ENCODE measurements at places on chromosomes 4 and X. TPM values are rescaled to one million over a fixed set of nuclear protein-coding genes. Genes with fewer than 3 reads are reported as not detected.

DNA sequence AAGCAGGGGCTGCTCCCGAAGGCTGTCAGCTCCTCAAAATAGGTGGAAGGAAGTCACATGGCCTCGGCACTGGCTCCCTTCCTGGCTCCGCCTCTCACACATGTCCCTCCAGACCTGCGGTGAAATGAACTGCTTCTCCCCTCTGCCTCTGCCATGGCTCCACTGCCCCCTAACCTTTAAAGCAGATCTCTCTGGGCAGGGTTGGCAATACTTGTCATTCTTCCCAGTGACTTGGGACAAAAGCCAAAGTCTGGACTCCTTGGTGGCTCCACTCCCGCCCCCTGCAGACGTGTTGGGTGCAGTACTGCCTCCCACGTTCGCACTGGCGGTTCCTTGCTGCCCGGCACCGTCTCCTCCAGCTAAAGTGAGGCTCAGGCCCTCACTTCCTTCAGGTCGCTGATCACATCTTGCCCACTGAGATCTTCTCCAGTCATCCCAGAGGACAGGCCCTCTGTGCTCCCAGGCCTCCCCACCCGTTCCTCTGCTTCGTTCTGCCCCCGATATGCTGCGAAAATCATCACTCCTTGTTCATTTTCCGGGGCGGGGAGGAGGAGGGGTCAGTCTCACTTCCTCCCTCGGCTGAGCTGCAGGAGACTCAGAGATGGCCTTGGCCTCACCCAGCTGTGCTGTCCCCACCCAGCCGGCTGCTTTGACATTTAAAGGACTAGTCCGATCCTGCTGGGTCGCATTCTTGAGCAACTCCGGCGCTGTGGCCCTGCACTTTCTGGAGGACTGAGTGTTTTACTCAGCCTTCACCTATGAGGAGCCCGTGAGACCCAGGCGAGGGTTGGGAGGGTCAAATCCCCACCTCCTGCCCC is 97.4 kb downstream of the PHKA2 start:
- DNase-seq, result peak; percentile 69

- DNase-seq, result no peak
Measured at GRCh38 chr4:130705023-130705422, 1609.1 kb downstream of the C4orf33 start.

EMCN gene
- total RNA-seq, result not detected

DNA sequence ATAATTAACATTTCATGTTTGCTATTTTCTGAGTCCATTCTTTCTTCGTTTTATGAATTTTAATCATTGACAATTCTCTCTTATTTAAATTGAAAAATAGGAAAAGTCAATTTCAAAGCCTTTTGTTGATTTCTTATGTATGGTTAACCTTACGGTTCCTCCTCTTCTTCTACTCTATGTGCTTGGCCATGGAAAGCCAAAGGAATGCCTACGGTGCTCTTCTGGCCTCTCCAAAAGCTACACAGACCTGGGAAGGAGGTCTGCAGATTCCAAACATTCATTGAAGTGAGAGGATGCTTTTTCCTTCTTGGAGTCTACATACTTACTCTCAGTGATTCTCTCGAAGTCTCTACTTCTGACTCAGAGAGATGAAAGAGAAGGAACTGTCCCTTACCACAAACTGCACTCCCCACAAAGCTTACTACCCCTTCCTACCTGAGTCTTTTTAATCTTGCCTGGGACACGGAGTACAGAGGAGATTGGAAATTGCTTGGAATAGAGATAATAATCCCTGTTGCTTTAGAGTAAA is 863.1 kb upstream of the FTHL17 start:
- no peak for DNase-seq

DNA sequence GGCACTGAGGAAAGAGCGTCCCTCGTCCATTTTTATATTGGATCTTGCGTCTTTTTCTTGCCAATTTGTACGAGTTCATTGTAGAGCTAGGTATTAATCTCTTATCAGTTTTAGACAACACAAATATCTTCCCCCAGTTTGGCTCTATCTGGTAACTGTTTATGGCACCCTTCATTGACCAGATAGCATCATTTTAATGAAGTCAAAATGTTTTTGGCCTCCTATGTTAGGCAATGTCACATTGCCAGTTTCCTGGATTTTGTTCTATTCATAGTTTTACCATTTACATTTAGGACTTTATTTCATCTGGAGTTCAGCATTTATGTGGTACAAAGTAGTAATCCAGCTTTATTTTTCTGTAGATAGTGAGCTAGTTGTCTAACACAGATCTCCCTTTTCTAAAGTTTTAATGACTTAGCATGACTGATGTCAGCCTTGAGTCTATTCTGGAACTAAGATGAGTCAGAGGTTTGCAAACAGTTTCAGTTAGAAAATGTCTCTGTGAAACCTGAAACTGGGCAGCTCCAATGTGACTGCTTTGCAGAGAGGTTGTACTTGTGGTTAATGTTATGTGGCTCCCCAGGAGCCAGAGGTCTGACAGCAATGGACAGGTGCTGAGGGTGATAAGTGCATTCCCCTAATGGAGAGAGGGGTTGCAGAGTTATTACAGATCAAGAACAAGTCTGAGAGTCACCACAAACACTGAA is 5.3 kb upstream of the STBD1 start:
- no peak for DNase-seq

TRAPPC2 gene
- 31.6 TPM for total RNA-seq

- DNase-seq, result no peak
Measured at GRCh38 chrX:54865208-54865607, 55.4 kb upstream of the TRO start.

GRCh38 chr4:17823871-17824669 is 13.3 kb downstream of the NCAPG start:
- no peak for DNase-seq

DNA sequence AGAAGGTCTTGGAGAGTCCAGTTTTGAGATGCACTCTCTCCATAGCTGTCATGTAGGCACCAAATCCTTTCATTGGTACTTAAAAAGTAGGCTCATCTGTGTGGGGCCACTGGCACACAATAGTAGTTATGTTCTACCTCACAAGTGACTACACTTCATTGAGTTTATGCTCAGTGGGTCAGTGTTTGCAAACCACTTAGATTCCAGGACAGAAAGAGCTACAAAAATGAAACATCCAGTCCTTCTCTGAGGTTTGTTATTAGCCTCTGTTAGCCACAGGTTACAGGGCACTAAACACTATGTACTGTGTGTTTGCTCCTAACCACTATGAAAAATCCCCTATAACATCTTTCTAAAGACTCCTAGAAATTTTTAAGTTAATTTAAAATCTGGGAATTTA is 13.8 kb downstream of the RAB28 start:
- no peak for DNase-seq

- no peak for DNase-seq
Measured at GRCh38 chr4:182187674-182188073, 55.5 kb upstream of the TENM3 start.

RNF150 gene
- 1.4 TPM for total RNA-seq

- no peak for DNase-seq
Measured at GRCh38 chr4:108036213-108036612, 46.5 kb downstream of the HADH start.

- DNase-seq, result no peak
Measured at GRCh38 chr4:52611030-52611555, 48.0 kb downstream of the USP46 start.

DNA sequence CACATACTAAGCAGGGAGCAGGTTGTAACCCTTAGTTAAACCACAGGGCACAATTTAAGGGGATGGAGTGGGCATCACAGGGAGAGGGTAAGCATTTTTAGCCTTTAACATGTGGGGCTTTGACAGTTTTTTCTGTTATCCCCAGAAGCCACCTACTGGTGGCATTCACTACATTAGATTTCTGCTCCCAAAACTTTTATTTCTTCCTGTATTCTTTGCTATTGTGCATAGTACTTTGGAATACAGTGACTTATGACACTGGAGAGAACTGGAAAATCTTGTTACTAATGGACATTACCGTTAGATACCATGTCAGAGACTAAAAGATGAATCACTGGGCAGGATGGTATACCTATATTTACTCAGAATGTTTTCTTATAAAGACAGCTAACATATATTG is 7.3 kb downstream of the TRIM75 start:
- peak; percentile 15 for DNase-seq

NXF2 gene
- 0.22 TPM for total RNA-seq

DNA sequence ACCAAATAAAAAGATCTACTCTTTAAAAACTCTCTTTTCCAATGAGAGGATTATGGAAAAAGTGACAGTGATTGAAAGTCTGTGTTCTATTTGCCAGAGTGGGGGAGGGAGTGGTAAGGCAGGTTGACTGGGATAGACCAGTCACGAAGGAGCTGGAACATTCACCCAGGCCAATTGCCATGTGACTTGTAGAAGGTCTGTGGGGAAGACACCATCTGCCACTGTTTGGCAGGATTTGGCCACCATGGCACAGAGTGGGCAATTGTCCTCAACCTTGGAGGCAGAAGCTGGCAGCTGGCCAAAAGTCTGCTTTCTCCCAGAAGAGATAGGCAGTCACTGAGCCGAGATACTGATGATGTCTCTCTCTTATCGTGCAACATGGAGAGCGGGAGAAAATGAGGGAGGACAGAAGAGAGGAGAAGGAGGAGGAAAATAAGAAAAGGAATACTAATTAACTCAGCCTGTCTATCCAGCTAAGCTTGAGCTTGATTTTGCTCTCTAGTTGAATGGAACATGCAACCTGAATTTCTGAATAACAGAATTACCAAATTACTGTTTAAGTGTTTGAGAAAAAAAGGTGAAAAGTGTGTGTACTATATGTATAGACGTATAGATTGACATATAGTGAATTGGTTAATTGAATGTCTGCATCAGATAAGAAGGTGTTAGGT is 267.1 kb downstream of the ARHGAP24 start:
- no peak for DNase-seq

HDX gene
- 8.3 TPM for total RNA-seq

TMEM165 gene
- 85.6 TPM for total RNA-seq

C4orf54 gene
- not detected for total RNA-seq

GRCh38 chrX:23511793-23512192 is 155.5 kb upstream of the PRDX4 start:
- DNase-seq, result no peak

COL4A5 gene
- 115 TPM for total RNA-seq

PCDH10 gene
- total RNA-seq, result 0.15 TPM

- no peak for DNase-seq
Measured at GRCh38 chr4:106051514-106051913, 156.2 kb downstream of the NPNT start.

- no peak for DNase-seq
Measured at GRCh38 chrX:104707572-104707971, 141.6 kb downstream of the IL1RAPL2 start.

DNA sequence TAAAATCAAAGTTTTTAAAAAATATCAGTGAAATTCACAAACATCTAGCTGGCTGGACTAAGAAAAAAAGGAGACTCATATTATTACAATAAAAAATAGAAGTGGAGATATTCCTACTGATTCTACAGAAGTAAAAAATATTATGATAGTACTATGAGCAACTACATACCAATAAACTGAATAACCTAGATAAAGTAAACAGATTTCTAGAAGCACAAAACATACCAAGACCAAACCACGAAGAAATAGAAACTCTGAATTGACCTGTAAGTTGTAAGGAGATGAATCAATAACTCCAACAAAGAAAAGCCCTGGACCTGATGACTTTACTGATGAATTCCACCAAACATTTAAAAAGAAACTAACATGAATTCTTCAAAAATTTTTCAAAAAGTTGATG is 867.3 kb downstream of the PCDH18 start:
- DNase-seq, result no peak

SGCB gene
- total RNA-seq, result 33.8 TPM

GRCh38 chrX:111778591-111778990 is 97.4 kb upstream of the TRPC5OS start:
- DNase-seq, result no peak

DNA sequence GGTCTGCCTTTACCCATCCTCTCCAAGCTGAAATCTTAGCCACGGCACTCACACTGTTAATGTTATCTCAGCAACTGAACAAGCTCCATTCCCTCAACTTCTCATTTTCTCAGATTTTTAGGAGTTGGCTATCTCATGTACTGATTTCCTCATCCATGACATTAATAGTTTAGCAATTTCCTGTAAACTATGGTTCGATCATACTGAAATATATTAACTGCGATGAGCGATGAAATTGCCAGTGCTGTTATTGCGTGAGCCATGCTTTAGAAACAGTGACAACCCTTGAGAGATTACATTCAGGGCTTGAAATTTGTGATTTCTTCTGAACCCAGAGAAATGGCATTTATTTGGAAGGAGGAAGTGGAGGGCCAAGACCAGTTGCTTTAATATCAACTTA is 223.7 kb downstream of the GPAT3 start:
- DNase-seq, result no peak

DNA sequence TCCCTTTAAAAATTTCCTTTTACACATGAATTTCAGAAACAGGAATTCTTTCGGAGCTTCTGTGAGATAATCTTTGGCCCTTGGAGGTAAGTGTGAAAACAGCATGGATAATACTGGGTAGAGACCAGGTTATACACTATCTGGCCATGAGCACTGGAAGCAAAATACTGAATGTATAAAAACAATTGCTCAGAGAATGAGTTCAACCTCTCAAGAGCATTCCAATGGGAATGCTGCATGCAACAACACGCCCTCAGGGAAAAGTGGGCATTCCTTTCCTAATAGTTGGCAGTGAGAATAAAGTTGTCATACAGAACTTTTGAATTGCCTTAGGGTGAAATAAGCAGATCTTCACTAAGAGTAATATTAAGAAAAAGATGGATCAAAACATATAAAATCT is 574.8 kb upstream of the DIPK2B start:
- DNase-seq, result no peak

Measured in neural progenitor cell (in vitro differentiated cells).